ENCODE measurements at places on chromosomes 7 and 10. TPM values are rescaled to one million over a fixed set of nuclear protein-coding genes. Genes with fewer than 3 reads are reported as not detected.

Gene TUBB8
- not detected for total RNA-seq

- peak; percentile 85 for DNase-seq
Observed at GRCh38 chr10:74888962-74889661, 62.7 kb downstream of the KAT6B start.

GRCh38 chr10:98569853-98570252 is 123.1 kb upstream of the HPS1 start:
- DNase-seq = no peak

DNA sequence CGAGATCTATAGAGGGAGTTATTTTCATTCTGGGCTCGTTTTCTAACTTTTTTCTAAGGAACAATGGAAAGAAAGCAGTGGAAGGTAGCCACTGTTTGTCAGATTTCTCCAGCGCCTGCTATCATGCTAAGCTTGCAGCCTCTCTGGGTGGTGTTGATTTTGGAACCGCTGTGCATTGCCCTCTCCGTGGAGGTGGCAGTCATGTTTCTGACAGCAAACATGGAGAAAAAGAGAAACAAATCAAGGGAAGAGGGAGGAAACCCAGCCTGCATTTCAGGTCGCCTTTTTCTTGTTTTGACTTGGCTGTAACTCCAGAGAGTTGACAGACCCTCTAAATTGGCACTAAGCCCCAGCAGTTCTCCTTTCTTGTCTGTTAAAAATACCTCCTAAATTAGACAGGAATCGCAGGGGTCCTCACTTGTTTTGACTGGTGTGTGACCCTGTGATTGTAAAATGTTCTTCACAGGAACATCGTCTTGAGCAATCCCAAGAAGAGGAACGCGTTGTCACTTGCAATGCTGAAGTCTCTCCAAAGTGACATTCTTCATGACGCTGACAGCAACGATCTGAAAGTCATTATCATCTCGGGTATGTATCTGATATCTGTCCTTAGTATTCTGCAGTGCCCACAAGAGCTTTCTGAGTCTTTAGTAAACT is 4.8 kb downstream of the ECHDC3 start:
- DNase-seq = no peak

Gene RGR
- not detected for total RNA-seq

DNA sequence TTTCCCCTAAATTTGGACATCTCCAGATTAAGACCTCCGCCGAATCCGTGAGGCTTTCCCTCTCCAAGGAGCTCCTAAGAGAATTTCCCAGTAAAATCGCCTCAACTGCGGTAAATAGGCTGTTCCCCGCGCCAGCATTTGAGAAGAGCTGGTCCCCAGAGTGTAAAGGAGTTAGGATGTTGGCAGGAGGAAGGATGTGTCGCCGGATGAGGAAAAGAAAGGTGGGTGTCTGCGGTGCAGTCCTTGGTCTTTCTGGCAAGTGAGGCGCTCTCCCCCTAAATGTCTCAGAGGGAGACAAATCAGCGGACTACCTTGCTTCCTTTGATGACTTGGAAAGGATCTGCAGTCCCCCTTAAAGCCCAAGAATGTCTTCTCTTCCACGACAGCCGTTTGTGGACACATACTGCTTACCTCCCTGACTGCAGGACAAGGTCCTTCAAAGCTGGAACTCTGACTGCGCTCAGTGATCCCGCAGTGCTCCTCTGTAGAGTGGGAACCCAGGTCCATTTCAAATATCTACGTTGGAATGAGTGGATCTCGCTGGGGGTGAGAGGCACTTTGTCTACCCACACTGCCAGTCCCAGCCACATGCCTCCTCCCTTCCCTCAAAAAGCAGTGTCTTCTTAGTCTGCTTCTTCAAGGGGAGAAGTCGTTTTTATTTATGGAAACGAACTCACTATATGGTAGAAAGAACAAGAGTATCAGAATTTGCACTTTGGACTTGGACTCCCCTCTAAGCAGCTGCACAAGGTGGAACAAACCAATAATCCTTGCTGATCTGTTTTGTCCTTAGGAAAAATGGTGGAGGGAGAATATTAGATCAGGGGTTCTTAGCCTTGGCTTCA is 1.1 kb upstream of the DLG5 start:
- peak; percentile 44 for DNase-seq

Gene GPR37
- total RNA-seq = 10.5 TPM

Gene GRID1
- total RNA-seq = not detected

- DNase-seq = no peak
Observed at GRCh38 chr7:14954035-14954434, 51.5 kb upstream of the DGKB start.
